ENCODE measurements at places on chromosomes 13 and 19.
A peak's percentile ranks its signal among the peaks of the same experiment; 100 is the strongest.

DNA sequence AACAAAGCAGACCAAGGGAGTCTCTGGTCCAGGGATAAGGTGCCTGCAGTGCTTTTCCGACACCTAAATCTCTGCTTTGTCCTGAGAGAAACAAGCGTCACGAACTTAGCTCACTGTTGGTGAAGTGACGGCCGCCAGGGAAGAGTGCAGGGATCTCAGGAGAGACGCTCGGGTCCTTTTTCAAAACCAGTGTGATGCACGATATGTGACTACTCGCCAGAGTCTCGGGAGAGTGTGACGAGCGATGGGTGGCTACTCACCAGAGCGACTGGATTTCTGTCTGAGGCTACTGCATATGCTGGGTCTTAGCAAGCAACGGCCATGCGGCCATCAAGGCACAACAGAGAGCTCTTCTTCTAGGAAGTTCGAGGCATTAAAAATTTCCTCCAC, 16.5 kb upstream of the CFAP97D2 start:
- no peak for DNase-seq

GRCh38 chr13:86846501-86846900, 824.7 kb upstream of the SLITRK5 start:
- DNase-seq, result no peak

DNA sequence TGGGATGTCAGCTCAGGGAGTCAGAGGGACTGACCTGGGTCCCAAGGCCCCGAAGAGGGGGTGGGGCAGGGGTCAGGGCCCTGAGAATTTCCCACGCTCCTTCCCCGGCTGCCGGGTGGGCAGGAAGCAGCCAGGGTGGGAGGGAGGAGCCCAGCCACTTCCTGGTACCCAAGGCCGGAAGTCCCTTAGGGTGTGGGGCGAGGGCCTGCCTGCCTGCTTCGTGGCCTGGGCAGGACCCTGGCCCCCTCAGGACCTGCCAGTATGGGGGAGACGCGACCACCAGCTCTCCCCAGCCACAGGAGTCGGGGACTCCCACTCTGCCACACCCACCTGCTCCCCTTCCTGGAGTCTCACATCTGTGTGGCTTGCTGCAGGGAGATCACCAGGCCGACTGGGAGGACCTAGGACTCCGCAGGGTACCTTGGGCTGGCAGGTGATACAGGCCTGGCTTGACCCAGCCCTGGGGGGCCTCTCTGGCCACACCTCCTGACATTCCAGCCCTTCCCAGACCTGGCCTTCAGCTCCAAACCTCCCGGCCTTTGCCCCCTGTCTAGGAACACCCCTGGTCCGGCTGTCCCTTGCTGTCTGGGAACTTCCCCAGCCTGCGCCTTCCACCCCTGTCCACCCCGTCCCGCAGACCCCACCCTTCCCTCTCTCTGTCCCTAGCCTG, 9.8 kb upstream of the CIRBP start:
- no peak for DNase-seq

GRCh38 chr13:30334663-30335386, 27.5 kb upstream of the KATNAL1 start:
- peak; percentile 21 for DNase-seq

GRCh38 chr19:47676811-47677210, 36.4 kb upstream of the EHD2 start:
- no peak for DNase-seq

DNA sequence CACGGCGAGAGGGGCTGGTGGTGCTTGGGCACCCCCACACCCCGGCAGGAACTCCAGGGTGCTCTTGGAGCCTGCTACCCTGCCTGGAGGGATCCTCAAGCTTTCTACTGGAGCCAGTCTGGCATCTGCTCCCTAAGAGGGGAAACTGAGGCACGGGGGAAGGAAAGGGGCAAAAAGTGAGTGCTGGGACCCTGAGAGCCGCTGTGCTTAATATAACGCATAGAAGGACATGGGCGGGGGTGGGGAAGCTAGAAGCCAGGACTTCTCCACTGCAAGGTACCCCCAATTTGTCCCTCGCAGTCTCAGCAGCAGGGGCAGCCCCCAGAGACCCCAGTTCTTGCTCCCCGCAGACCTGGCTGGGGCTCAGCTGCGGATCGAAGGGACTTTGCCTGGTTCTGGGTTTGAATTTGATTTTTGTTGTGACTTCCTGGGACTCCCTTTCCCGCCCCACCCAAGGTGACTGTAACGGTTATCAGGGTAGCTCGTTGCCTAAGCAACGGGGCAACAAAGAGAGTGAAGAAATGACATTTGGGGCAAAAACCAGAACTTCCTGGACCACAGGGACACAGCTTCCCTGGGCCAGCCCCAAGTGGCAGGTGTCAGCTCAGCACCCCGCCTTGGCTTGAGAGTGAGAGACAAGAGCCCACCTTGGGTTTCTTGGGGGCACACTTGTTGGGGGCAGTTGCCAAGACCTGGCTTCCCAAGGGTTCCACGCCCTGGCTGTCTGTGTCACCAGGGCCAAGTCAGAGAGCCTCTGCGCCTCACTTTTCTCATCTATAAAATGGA, 638 bp downstream of the ADGRE5 start:
- peak; percentile 66 for DNase-seq

DNA sequence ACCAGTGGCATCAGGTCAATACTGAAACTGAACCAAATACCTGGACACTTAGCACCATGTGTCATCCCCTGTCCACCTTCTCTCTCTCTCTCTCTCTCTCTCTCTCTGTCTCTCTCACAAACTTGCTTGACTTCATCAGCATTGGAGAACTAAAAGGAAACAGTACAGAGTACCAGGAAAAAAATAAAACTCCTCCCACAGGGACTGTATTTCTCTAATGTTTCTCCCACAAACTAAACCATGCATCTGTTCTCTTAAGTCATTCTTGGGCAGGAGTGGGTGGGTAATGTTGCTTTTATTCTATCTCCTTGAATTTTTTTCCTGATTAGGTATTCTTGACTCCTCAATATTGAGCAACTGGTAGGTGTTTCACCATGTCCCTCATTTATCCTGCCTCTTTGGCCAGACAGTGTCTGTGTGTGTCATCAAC, 112.9 kb upstream of the CACNA1A start:
- DNase-seq, result no peak

- DNase-seq, result no peak
Observed at GRCh38 chr13:113840541-113841352, 23.1 kb downstream of the GAS6 start.

GRCh38 chr13:21825801-21826200, 154.9 kb downstream of the FGF9 start:
- DNase-seq, result peak; percentile 72

- DNase-seq, result no peak
Observed at GRCh38 chr13:35482527-35482926, 6.0 kb upstream of the MAB21L1 start.

- DNase-seq, result no peak
Observed at GRCh38 chr19:45218911-45219743, 26.1 kb downstream of the EXOC3L2 start.

GRCh38 chr19:54644056-54644455, 13.8 kb downstream of the LILRB1 start:
- no peak for DNase-seq

GRCh38 chr19:47104680-47105079, 8.9 kb downstream of the ZC3H4 start:
- DNase-seq, result no peak

GRCh38 chr19:13172346-13173138, 22.3 kb downstream of the IER2 start:
- DNase-seq, result peak; percentile 77

- DNase-seq, result no peak
Observed at GRCh38 chr13:24905242-24905641, 141.3 kb downstream of the RNF17 start.

GRCh38 chr13:50612717-50613116, 230.8 kb downstream of the DLEU7 start:
- DNase-seq, result no peak

DNA sequence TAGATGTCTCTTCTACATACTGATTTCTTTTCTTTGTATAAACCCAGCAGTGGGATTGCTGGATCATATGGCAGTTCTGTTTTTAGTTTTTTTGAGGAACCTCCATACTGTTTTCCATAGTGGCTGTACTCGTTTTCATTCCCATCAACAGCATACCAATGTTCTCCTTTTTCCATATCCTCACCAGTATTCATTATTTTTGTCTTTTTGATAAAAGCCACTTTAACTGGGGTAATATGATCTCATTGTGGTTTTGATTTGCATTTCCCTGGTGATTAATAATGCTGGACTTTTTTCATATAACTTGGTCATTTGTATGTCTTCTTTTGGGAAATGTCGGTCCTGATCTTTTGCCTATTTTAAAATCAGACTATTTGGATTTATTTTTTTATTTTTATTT, 108.5 kb downstream of the PAN3 start:
- DNase-seq, result no peak

GRCh38 chr19:51064534-51065220, at the start of gene KLK13:
Gene KLK13 (minus strand): TSS chr19:51065092. CDS start chr19:51065067, 25 bp downstream.
- peak; percentile 42 for DNase-seq

DNA sequence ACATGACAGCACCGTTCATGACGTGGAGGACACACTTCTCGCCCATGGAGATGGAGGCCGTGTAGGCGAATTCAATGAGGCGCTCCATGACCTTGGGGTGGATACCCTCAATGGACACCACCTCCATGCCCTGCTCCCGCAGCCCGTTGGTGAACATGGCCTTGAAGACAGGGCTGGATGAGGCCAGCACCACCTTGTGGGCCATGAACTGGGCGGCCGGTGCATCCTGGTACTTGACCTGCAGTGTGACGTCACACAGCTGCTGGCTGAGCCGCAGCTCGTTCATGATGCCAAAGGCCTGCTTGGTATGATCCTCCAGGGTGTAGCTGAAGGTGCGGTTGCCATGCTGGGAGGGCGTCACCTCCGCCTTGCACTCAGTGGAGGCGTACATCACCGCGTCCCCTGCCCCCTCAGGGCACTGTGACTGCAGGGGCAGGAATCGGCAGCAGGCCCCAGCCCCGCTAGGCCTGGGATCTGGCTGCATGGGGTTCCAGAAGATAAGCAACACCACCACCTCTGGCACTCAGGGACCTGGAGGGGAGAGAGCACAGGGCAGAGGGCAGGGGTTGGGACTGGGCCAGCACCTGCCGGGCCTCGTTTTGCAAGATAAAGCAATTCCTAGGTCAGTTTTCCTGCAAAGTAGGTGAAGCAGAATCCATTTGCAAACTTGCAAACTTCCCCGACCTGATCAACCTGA, 3.5 kb downstream of the KEAP1 start:
- DNase-seq, result peak; percentile 3

GRCh38 chr19:3013263-3013725, 15.8 kb downstream of the TLE2 start:
- DNase-seq, result no peak

- no peak for DNase-seq
Observed at GRCh38 chr19:1671716-1672037, 19.3 kb upstream of the TCF3 start.

DNA sequence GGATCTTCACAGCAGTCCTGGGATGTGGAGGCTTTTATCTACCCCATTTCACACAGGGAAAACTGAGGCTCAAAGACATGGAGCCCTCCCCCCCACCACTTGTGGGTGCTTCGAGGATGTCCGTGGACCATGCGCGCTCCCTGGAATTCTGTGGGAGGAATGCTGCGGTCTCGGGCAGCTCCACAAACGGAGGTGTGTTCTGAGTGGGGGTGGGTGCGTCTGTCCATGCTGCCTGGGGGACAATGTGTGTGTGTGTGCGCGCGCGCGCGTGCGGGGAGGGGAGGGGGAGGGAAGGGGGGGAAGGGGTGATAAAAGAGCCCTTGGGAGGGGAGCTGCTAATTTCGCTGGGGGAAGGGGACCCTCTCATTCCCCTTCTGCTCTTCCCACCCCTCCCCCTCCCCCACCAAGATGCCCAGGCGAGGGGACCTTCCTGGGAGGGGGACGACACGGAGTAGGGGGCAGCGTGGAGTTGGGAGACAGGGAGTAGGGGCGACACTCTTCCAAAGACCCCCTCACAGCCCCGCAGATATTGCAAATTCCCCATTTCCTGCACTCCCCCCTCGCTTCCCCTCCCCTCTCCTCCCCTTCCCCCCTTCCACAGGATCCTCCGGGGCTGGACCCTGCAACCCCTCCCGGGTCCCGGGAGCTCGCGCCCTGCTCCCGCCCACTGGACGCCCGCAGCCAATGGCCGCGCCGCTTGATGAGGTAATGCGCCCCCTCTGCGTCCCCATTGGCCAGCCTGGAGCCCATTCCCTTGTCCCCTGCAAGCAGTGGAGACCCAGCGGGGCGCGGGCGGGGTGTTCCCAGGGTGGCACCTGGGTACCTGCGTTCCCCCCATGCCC, 18.9 kb upstream of the ZNRF4 start:
- DNase-seq, result peak; percentile 95

GRCh38 chr19:30711296-30711695, 339.1 kb downstream of the ZNF536 start:
- no peak for DNase-seq

DNA sequence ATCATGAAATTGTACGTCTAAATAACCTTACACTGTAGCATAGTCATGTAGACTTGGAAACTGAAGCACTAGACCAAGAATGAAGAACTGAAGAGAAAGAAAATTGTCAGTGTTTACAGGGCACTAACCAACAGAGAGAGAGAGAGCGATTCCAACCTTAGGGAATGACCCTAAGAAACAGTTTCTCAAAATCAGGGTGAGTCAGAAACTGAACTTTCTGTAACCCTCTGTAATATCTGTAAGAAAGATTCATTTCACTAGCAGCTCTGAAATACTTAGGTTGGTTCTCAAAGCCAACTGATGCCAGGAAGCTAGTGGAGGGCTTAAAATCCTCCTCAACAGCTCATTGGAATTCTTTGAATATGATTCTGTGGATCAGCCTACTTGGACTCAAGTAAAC, 936.9 kb downstream of the EFNB2 start:
- peak; percentile 18 for DNase-seq

GRCh38 chr19:19463348-19464117, 51.8 kb downstream of the TSSK6 start:
- DNase-seq, result peak; percentile 89

DNA sequence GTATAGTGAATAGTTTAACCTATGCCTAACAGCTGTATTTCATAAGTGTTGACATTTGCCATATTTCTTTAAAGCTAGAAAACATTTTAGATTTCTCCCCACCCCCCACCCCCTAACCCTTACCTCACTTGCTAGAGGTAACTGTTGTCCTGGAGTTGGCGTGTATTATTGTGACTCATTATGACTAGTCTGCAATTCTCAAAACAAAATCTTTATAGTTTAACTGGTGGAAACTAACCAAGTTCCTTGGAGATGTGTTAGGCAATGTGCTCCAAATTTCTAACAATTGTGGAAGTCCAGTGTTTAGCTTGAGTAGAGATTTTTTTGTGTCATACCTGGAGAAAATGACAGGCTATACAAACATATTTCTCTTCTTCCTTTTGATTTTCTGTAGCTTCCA, 38.0 kb downstream of the KCTD4 start:
- DNase-seq, result peak; percentile 77

GRCh38 chr19:15864824-15865223, 33.0 kb downstream of the CYP4F2 start:
- DNase-seq, result no peak

DNA sequence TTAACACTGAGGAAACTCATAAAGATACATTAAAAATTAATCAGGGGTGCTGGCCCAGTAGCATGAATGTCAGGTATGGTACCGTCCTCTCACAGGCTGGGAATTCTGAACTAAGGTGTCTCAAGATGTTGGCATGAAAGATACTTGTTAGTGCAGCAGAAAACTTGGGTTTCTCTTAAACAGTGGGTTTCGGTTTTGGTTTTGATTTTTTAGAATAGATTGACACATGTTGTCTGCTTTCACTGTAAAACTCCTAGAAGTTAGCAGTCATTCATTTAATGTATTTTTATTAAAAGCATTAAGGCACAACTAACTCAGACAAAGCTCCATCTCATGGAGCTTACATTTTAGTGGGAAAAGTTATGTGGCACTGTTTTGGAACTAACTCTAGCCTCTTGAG, 3.5 kb upstream of the OBI1 start:
- no peak for DNase-seq
